ENCODE measurements at places on chromosomes 3 and 15.

DNA sequence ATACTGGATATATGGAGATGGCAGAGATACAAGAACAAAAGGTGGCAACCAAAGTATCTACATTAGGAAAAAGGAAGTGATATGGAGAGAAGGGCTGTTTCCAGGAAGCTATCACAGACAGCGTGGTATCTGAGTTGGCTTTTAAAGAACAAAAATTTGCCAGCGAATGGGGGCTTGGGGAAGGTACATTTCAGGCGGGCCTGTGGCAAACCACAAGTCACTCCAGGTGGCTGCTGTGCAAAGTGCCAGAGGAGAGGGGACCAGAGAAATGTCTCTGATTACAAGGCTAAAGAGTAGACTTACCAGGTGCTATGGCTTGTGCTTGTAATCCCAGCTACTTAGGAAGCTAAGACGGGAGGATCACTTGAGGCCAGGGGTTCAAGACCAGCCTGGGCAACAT lies 91.1 kb downstream of the MSL2 start:
- peak; percentile 1 for DNase-seq

DNA sequence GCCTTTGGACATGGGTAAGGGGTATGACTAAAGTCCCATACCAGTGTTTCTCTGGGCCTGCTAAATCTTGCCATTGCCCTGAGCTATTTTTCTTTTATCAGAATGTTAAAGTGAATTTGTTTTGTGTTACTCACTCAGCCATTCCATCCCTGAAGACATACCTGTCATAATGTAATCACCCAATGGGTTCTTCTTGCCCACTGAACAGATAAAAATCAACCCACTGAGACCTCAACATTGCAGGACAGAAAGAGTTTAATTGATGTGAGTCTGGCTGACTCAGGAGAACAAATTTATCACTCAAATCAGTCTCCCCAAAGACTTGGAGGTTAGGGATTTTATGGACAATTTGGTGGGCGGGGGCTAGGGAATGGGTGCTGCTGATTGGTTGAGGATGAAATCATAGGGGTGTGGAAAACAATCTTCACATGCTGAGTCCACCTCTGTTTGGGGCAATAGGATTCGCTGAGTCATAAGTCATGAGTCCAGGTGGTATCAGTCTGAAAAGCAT lies 47.4 kb downstream of the ILDR1 start:
- no peak for DNase-seq

DNA sequence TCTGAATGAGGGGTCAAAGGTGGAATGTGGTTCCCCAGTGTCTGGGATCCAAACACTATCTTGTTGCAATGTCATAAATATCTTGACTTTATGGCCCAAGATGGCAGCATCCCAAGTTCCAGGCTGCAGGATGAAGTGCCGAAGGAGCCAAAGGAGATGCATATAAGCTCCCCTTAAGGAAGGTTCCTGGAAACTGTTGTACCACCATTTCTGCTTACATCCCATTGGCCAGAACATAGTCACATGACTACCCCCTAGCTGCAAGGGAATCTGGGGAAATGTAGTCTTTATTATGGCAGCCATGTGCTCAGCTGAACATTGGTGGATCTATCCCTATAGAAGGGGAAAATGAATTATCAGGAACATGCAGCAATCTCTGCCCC lies 54.3 kb downstream of the BDH1 start:
- DNase-seq: no peak

DNA sequence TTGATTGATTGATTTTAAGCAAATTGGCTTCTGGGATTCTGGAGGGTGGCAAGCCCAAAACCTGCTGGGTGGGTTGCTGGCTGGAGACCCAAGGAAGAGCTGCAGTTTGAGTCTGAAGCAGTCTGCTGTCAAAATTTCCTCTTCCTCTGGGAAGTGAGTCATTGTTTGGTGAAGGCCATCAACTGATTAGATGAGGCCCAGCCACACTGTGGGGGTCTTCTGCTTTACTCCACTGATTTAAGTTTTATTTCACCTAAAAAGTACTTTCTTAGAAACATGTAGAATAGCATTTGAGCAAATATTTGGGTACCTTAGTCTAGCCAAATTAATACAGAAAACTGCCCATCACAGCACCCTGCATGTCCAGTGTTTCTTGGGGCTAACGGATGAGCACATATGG lies 33.8 kb downstream of the FAH start:
- DNase-seq: no peak

- DNase-seq: no peak
Observed at GRCh38 chr15:45585069-45585791, 1.9 kb upstream of the BLOC1S6 start.

- no peak for DNase-seq
Observed at GRCh38 chr15:38877471-38877870, 312.9 kb upstream of the RASGRP1 start.

- no peak for DNase-seq
Observed at GRCh38 chr3:21892104-21892503, 141.1 kb upstream of the ZNF385D start.
